ENCODE measurements at places on chromosomes 2 and 18.
A peak's percentile ranks its signal among the peaks of the same experiment; 100 is the strongest.

- DNase-seq: no peak
These were observed 45.3 kb upstream of the HS6ST1 start for GRCh38 chr2:128363934-128364361.

DNA sequence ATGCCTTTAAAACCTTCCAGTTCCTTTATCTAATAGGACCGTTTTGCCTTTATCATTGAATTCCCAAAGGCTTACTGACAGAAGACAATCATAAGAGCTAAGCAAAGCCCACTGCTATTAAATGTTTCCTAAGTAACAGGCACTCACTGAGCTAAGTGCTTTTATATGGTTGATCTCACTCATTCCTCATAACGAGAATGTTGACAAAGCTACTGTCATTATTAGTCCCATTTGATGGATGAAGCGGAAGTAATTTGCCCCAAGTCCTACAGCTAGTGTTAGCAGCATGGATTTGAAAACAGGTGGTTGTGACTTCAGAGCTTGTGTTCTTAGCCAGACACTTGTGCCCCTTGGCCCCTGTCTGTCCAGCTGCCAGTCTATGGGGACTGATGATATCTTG, 134.8 kb upstream of the SERPINE2 start:
- no peak for DNase-seq

GRCh38 chr2:116057538-116057937, 1615.1 kb downstream of the DPP10 start:
- DNase-seq: no peak

- DNase-seq: peak; percentile 52
These were observed 79.6 kb upstream of the UBXN4 start for GRCh38 chr2:135662088-135662487.

- peak; percentile 91 for DNase-seq
These were observed 12.2 kb downstream of the TM4SF20 start for GRCh38 chr2:227366769-227367426.

DNA sequence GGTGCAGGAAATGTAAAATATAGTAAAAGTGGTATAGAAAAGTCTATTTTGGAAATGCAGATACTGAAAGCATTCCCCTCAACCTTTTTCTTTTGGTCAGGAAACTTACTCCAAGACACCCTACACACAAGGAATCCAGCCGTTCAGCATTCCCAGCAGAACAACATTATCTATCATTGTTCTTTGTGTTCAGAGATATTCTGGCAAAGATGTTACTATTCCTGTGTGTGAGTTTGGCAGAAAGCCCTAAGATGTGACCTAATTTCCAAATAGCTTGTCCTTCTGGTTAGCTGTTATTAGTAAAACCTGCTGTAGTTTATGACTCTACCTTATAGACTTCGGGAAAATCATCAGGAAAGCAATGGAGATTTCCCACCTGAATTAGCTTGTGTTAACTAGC, 78.1 kb upstream of the PELI1 start:
- DNase-seq: peak; percentile 73

- no peak for DNase-seq
These were observed 36.5 kb upstream of the SNED1 start for GRCh38 chr2:240961910-240962299.

DNA sequence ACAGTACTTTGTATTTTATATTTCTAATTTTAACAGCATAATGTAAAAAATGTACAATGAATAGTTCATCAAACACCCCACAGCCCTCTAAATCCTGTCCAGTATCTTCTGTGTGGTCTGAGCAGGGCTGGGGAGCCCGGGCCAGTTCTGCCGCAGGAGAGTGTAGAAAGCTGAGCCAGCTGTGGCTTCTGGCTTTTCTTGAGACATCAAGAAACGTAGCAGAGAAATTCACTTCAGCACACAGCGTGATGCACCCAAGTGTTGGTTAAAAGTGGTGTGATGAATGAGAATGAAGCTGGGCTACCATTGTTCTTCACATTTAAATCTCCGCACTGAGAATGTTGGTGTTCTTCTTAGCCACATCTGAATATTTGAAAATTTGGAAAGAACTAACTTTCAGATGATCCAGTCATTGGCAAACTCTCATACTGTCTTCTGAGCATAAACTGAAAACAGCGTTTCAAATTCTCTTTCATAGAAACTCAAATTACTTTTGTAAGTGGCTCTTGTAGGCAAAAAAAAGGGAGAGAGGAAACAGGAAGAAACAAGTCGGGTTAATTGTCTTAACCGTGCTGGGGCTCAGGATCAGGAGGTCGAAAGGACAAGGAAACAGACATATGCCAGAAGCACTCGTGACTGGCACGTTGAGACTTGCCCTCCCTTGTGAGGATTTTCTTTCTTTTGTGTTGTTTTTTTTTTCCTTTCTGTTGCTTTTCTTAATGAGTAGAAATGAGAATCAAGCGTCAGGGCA, 23.4 kb upstream of the TMEM87B start:
- DNase-seq: no peak

DNA sequence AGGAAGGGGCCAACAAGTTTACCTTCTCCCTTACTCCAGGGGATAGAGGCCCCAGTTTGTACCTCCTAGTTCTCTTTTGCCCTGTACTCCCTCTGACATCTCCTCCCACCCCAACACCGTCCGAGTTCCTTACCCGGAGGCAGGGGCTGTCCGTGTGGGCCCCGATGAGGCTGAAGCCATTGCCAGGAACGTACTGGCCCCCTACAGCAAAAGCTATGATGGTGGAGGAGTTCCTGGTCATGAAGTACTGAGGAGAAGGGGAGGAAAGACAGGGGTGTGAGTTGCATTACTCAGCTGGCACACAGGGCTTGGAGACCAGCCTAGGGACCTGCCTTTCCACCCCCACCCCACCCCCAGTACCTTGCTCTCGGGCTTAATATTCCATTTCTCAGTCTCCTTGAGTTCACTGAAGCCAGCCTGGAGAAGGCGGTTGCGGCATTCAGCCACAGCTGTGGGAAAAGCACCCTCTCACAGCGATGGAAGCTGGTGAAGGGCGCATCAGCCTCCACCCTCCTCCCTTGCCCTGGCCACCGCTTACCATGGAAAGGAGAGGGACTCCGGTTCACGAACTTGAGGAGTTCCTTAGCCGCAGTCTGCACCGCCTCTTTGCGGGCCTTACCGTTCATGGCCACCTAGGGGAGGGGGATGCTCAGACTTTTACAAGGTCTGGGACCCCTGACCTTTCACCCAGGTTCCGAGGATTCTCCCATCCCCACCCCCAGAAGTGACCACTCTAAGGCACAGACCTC, 1.0 kb downstream of the DNPEP start:
- DNase-seq: no peak

- peak; percentile 44 for DNase-seq
These were observed 149.3 kb downstream of the EXOC6B start for GRCh38 chr2:72676341-72677025.

GRCh38 chr2:236904389-236905263, 181.1 kb upstream of the COPS8 start:
- no peak for DNase-seq

DNA sequence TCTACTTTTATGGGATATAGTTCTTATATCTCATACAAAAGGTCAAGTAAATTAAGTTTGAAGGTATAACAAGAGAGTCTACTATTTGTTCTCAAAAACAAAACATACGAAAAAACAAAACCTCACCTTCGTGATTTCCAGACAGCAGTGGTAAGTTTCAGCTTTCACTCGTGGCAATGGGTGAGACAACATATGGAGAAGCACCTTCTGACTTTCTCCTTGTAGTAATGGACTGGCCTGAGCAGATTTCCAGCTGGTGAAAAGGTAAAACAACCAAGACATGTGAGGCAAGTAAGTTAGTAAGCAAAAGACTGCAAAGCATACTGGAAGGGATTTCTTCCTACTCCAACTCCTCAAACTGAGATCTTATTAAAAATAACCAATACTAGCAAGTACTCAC, 39.6 kb downstream of the RTTN start:
- DNase-seq: no peak

- no peak for DNase-seq
These were observed 447.2 kb upstream of the TNP1 start for GRCh38 chr2:217307023-217307422.

GRCh38 chr2:120924924-120925323, 189.3 kb downstream of the GLI2 start:
- no peak for DNase-seq

- DNase-seq: no peak
These were observed 291.5 kb downstream of the TDRD15 start for GRCh38 chr2:21415234-21415633.

GRCh38 chr2:156229724-156230362, 102.7 kb downstream of the NR4A2 start:
- DNase-seq: no peak

DNA sequence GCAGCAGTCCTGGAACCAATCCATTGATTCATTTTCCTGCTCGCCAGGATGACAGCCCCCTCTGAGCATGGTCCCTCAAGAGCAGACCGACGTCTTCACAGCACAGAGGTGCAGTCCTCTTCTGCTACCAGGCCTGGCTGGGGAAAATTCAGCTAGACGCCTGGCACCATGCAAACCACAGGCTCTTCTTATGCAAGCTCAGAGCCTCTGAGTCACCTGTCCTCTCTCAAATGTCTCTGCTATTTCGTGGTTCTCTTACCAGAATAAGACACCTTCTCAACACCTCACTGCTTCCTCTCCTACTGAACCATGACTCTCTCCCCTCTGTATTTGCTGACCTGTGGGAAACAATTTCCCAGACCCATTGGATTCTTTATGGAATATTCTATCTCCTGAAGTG, 79.8 kb upstream of the CYRIA start:
- DNase-seq: no peak

DNA sequence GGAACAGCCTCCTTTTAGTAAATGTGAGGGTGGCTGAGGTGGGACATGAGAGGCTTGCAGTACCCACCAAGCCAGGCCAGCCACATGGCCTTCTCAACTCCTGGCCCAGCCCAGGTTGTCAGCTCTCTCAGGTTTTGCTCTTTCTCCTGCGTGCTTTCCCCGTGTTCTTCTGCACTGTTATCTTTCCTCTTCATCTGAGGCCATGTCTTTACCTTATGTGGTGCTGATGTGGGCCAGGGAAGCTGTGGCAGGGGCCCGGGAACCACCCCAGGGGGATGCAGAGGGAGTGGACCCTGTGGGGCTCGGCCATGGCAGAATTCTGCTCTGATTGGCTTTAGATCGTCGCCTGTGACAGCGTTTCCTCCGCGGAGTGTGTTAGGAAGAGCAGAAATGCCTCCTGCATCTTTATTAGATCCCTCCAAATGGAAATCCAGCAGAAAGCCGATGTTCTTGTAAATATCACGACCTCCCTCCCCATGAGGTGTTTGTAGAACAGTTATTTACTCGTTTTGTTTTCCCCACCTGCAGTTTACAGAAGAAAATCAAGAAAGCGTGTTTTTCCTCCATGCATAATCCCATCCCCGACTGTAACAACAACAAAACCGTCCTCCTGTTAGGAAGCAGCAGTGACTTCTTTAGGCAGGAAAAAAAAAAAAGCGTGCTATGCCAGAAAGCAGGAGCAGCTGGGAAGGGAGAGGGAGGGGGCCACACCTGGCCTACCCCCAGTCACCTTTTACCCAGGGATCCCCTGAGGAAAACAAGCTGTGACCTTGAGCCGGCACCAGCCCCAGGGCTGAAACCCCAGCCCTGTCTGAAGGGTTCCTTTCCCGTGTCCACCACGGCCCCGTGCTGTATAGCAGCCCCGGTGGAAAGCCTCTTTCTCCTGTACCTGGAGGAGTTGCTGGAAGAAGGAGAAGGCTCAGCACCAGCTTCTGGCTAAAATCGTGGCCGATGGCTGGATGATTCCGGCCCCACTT, 54.8 kb downstream of the HPCAL1 start:
- DNase-seq: no peak

DNA sequence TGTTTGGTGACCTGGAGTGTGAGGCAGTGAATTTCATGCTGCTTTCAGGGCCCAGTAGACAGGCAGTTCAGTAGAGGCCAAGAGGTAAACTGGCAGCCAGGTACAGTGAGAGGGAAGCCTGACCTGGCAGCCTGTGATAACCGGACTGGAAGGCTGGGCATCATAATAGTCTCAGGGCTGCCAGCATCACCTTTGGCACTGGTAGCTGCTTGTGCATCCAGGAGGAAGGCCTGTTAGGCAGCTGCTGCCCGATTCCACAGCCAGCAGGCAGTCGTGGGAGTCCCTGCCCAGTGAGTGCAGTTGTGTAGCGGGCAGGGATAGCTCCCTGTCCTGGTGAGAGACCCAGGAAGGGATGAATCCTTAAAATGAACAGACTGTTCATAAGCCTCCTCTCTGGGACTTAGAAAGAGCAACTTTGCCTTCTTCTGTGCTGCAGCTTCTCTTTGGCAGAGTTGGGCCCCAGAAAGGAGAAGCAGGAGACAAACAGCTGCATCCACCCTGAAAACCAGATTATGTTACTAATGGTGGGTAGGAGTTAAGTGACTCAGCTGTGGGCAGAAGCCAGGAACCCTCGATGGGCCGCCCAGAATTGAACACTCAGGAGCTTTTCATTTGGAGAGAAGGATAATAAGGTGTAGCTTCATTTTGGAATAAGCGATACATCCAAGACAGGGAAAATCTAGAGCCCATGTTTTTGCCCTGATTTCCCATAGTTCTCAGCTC, 8.1 kb upstream of the GPBAR1 start:
- DNase-seq: peak; percentile 36

DNA sequence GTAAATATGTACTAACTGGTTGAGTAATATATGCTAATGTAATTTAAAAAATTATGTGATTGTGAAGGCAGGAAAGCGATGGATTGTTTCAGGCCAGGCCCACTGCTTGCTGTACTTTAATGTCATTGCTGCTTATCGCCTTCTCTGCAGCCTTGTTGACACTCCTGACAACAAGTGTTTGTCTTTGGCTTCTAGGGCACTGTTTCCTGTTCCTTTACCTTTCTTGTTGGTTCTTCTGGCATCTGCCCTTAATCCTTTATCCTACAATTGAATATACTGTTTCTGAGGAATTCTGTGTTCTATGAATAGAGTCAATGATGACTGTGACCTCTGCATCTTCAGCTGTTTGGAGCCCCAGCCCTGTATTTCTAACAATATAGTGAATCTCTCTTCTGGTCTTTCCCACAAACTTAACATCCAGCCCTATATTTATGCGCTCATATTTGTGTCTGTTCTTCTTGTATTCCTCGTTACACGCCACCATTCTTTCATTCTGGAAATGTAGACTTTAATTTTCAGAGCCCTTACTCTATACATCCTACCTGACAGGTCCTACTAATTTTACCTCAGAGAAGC, 17.6 kb downstream of the ACSL3 start:
- no peak for DNase-seq

- DNase-seq: no peak
These were observed 57.7 kb upstream of the SLC1A4 start for GRCh38 chr2:64931246-64932115.

GRCh38 chr18:49094979-49095632, 144.3 kb upstream of the SMAD7 start:
- DNase-seq: peak; percentile 86

DNA sequence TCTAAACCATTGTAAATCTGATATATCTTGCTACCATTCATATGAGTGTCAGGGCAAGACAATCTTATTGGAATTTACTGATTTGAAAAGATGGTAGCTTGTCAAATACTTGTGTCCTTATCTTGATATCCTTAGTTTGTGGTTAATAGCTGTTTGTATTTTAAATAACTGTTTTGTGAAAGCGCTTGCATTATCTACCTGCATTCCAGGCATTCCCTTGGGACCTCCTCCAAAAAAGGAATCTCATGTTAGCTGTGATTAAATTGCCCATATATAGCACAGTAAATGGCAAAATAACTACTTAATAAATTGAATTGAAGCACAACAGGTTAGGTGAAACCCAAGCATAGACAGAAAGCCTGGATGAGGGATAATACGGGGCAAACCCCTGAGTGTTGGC, 13.9 kb downstream of the CNTNAP5 start:
- DNase-seq: no peak

- DNase-seq: no peak
These were observed 83.8 kb upstream of the KLHL29 start for GRCh38 chr2:23301136-23301535.

GRCh38 chr2:62330959-62331358, 135.0 kb downstream of the B3GNT2 start:
- DNase-seq: no peak
